ENCODE measurements at places on chromosomes 13 and 19.

GRCh38 chr13:84927442-84928169 lies 871.6 kb downstream of the SLITRK6 start:
- DNase-seq = no peak

GRCh38 chr19:44890366-44891015 lies 563 bp upstream of the TOMM40 start:
- DNase-seq = peak; percentile 99

GRCh38 chr13:106534639-106535551 lies 567 bp downstream of the EFNB2 start:
- DNase-seq = no peak

- no peak for DNase-seq
Observed at GRCh38 chr19:29104605-29105241, 108.2 kb downstream of the UQCRFS1 start.

DNA sequence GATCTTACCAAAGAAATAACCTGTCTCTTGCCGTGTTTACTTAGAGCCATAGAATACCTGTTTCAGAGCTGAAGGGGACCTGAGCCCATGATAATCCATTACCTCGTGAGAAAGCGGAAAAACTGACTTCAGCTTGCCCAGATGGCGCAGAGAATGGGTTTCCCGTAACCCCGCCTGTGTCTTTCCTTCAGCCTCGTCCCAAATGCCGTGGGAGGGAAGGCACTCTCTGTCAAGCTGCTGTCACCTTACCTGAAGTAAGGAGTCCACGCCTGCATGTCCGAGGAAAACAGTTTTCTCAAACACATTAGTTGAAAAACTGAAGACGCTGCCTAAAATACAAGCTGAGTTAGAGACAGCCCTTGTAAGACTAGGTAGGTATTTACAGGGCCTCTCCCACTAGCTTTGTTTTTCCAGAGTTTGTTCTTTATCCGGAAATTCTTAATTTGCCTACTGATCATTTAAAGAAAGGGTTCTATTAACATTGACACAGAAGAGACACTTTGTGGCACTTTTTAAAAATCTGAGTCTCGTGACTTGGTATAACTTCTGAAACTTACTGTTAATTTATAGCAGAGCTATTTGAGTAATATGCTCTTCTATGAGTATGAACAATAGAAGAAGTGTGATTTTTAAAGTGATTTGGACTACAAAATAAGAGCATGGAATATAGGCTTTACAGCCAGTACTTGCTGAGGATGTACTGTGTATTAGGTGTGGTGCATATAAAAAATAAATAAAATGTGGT lies 1.3 kb upstream of the INTS6 start:
- no peak for DNase-seq

DNA sequence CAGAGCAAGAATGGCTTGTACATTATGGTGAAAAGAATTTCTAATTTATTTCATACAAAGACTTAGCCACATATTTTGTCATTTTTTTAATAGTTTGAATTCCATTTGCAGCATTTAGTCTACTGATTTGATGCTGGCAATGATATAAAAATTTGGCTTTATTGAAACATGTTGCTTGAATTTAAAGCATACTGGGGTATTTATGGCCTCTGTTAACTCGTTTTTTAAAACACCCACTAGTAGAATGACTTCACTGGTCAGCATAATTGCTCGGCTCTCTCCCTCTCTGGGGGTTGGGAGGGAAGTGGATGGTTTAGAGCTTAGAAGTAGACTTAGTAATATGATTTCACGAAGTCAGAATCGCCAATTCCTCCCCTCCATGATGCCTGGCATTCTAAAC lies 354.9 kb upstream of the HTR2A start:
- no peak for DNase-seq

DNA sequence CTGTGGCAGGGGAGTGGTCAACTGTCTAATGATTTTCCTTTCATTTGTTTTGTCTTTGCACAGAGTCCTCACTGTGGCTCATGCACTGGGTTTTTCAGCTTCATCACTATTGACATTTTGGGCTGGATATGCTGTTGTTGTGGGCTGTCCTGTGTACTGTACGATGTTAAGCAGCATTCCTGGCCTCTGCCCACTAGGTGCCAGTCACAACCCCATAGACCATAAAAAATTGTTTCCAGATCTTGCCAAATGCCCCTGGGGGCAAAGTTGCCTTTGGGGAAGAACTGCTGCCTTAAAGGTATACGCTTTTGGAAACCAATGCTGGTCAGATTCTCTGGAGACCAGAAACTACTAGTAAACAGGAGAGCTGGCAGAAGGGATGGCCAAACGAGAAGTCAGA lies 310.4 kb downstream of the SPRY2 start:
- no peak for DNase-seq

DNA sequence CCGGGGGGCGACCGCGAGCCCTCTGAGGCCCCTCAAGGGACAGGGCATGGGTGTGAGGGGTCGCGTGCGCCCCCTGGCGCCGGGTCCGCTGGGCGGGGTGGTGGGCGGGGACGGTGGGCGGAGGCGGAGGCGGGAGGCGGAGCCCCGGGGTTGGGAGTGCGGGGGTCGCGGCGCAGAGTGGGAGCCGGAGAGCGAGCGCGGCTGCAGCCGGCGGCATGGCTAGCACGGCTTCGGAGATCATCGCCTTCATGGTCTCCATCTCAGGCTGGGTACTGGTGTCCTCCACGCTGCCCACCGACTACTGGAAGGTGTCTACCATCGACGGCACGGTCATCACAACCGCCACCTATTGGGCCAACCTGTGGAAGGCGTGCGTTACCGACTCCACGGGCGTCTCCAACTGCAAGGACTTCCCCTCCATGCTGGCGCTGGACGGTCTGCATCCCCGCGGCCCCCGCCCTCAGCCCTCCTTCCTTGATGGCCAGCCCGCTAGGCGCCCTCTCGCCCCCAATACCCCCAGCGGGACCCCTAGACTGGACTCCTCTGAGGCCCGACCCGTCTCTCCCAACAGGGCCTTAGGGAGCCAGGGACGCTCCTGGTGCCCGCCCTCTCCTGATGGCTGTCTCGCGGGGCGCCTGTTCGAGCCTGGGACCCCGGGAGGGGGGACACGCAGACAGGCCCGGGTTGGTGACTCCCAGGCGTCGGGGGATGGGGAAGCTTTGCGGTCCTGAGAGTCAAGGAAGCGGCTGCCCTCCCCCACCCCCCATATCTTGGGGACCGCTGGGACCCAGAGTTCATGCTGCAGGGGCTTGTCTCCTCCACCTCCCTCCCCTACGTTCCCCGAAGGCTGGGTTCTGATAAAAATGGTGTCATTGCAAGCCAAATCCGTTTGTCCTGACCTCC lies at the start of gene CLDN10:
Gene CLDN10, plus strand, starts transcription at position 182 of the 903 bp plus-strand sequence. Its CDS starts 34 bp downstream, at position 216.
- no peak for DNase-seq

DNA sequence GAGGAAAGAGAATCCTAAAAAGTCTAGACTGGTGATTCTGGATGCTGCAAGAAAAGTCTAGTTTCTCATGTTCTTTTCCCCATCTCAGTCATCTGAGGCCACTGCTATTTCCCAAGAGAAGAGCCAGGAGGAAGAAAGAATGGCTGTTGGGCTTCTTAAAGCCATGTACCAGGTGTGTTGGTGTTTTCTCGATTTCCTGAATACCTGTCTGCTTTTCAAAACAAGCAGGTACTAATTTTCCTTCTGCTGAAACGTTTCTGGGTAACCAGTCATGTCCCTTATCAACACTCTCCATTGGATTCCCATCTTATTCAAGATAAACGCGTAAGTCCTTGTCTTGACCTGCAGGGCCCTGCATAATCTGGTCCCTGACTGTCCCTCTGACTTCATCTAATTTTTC lies 1.1 kb downstream of the ZNF570 start:
- DNase-seq = no peak

- DNase-seq = peak; percentile 87
Observed at GRCh38 chr19:11091703-11092153, 2.5 kb downstream of the LDLR start.

DNA sequence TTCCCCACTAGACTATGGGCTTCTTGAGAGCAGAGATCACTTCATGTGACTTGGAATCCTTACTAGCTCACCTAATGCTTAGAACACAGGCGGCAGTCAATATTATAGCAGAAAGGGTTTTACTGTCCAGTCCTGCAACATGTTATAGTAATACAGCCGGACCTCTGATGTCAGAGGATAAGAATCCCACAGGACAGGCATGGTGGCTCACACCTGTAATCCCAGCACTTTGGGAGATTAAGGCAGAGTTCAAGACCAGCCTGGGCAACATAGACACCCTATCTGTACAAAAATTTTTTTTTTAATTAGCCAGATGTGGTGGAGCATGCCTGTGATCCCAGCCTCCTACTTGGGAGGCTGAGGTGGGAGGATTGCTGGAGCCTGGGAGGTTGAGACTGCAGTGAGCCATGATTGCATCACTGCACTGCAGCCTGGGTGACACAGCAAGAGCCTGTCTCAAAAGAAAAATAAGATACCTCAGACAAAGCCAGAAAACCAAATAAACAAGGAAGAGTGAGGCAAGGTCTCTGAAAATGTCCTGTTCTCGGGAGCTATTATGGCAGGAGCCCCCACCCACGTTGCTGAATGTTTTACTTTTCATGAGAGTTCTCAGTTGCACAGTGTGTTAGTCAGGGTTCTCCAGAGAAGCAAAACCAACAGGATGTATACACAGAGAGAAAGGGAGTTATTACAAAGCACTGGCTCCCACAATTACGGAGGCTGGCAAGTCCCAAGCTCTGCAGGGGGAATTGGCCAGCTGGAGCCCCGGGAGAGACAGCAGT lies 100.8 kb downstream of the UBL3 start:
- no peak for DNase-seq

- DNase-seq = no peak
Observed at GRCh38 chr19:48681127-48681470, 8.3 kb upstream of the NTN5 start.

DNA sequence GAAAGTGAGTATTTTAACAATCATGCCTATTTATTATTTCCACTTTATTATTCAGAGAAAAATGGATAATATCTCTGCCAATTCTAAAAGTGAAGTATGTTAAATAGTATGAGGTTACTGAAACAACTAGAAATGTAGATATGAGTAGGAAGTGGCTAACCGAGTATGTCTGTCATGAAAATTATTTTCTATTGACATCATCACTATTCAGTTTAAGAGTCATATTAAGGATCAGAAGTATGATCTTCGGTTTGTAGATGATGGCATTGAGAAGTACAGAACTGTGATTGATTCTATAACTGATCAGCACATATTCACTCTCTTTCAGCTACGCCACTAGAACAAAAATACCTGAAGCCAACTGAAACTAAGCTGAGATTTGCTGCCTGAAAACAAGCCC lies 146.4 kb upstream of the SLITRK5 start:
- DNase-seq = no peak

GRCh38 chr19:6354098-6354674 lies 7.1 kb upstream of the CLPP start:
- DNase-seq = no peak

- no peak for DNase-seq
Observed at GRCh38 chr19:12364391-12365235, 870 bp downstream of the ZNF442 start.

DNA sequence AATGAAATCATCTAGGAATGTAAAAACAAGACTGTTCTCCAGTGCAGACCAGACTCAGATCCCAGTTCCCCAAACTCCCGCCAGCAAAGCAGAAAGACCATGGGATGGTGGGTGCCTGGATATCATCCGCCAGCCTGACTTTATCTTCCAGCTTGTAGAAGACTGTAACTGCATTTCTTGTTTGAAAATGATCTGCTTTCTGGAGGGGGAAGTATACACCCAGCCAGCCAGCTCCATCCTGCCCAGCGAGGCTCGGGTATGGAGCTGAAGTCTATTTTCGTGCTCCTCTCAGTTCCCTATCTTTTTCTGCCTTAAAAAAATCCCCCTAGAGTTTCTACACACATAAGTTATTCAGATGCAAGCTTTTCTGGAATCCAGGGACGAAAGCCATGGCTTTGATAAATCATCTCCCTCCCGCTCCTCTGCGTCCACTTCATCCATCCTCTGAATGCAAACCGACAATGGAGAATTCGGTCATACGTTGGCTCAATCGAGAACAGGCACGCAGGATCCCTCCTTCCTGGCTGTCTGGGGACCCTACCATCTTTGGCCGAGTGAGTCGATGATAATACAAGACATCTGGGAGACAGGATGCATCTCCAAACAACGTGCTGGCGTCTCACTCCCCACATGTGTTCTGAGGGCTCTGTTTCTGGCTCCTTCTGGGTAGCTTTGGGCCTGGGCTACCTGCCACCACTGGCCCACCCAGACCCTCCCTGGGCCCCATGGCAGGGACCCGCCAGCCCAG lies 31.2 kb downstream of the CEBPG start:
- DNase-seq = no peak

DNA sequence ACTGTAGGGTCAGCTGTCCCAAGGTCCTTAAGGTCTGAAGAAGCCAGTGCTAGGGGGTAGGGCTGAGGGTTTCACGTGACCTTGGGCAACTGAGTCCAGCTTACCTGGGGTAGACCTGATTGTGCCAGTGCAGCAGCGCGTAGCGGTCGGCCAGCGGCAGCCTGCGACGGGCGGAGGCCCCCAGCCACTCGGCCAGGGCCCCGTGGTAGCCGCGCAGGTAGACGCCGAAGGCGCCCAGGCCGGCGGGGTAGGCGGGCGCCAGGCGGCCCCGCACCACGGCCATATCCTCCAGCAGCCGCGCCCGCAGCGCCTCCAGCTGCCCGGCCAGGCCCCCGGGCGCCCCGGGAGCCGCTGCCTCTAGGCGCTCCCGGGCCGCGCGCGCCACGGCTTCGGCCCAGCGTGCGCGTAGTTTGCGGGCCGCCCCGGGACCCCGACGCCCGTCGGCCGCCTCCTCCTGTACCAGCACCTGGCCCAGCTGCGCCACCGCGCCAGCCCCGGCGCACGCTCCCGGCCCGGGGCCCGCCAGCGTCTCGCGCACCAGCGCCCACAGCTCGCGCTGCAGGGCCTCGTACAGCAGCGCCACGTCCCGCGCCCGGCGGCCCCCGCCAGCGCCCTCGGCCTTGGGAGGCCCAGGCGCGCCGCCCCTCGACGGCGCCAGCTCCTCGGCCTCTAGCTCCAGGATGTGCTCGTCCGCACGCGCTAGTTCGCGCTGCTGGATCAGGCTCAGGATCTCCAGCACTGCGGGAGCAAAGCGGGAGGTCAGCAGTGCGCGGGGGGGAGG lies 10.9 kb downstream of the EXOC3L2 start:
- DNase-seq = no peak

GRCh38 chr19:682678-683320 lies 6.6 kb downstream of the FSTL3 start:
- no peak for DNase-seq

GRCh38 chr13:107365466-107366215 lies 797.7 kb upstream of the ARGLU1 start:
- no peak for DNase-seq

- no peak for DNase-seq
Observed at GRCh38 chr19:6697291-6697690, 23.2 kb downstream of the C3 start.

DNA sequence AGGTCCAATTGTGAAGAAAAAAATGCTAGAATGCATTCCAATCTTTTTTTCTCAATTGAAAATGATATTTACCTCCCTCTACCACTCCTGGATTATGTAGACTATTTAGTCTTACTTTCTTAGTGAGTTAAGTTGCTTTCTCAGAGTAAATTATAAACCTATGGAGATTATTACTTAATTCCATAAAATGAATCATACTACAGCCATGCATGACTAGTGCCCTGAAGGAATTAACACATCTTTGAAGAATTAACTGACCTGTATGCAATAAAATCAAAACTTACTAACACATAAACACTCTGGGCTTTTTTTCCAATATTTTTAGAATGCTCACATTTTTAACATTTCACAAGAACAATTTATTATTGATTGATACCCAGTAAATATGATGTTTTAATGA lies 379.4 kb upstream of the DACH1 start:
- DNase-seq = no peak

GRCh38 chr13:44394658-44395057 lies 21.0 kb downstream of the SERP2 start:
- DNase-seq = no peak

- DNase-seq = no peak
Observed at GRCh38 chr19:2706251-2706650, 3.8 kb upstream of the GNG7 start.

GRCh38 chr13:110233951-110234280 lies 73.0 kb downstream of the COL4A1 start:
- no peak for DNase-seq
